ENCODE measurements at places on chromosomes 6 and 20. TPM values are rescaled to one million over a fixed set of nuclear protein-coding genes. Genes with fewer than 3 reads are reported as not detected.
A peak's percentile ranks its signal among the peaks of the same experiment; 100 is the strongest.

Gene C6orf118
- 0.24 TPM for total RNA-seq

Gene MLIP
- 0.19 TPM for total RNA-seq

Gene ITPA
- 46.0 TPM for total RNA-seq

Gene CBLN4
- 0.05 TPM for total RNA-seq

GRCh38 chr6:127939442-127940066 is 38.7 kb upstream of the THEMIS start:
- DNase-seq = no peak

GRCh38 chr6:139146317-139146726 is 11.4 kb downstream of the HECA start:
- no peak for DNase-seq

GRCh38 chr20:20690676-20691476 is 21.6 kb downstream of the RALGAPA2 start:
- DNase-seq = no peak

- DNase-seq = no peak
Observed at GRCh38 chr20:59678951-59679350, 74.6 kb downstream of the PHACTR3 start.

DNA sequence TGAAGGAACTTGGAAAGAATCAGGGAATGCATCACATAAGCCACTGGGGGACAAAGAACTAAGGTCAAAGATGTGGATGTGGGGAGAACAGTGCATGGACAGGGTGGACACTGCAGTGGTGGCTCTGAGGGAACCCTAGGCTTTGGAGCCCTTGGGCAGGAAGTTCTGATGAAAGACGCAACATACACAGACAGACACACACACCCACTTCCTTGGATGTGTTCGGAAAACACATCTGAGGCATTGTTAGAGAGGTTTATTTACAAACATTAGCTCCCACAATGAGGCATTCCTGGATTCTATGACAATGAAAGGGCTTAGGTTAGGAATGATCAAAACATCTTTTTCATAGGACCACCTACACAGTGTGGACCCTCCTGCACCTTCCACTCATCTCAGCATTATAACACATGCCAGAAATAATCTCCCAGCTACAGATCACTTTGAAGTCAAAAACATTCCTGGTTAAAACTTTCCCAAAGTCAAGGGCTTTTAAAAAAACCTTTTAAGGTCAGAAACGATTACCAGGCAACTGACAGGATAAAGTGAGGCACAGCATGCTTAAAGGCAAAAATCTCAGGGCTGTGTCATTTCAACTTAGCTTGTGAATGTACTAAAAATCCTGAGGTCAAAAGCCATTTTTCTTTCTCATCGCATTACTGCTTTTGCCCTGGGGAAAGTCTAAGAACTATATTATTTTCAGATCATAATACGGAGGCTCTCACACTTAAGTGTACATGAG is 6.4 kb upstream of the METTL24 start:
- DNase-seq = no peak

GRCh38 chr6:17001188-17001587 is 100.7 kb upstream of the STMND1 start:
- no peak for DNase-seq

- DNase-seq = no peak
Observed at GRCh38 chr20:21134883-21135493, 9.1 kb downstream of the KIZ start.

GRCh38 chr6:130929036-130929678 is 102.0 kb downstream of the SMLR1 start:
- DNase-seq = no peak

- no peak for DNase-seq
Observed at GRCh38 chr6:138440758-138441357, 36.8 kb downstream of the HEBP2 start.

DNA sequence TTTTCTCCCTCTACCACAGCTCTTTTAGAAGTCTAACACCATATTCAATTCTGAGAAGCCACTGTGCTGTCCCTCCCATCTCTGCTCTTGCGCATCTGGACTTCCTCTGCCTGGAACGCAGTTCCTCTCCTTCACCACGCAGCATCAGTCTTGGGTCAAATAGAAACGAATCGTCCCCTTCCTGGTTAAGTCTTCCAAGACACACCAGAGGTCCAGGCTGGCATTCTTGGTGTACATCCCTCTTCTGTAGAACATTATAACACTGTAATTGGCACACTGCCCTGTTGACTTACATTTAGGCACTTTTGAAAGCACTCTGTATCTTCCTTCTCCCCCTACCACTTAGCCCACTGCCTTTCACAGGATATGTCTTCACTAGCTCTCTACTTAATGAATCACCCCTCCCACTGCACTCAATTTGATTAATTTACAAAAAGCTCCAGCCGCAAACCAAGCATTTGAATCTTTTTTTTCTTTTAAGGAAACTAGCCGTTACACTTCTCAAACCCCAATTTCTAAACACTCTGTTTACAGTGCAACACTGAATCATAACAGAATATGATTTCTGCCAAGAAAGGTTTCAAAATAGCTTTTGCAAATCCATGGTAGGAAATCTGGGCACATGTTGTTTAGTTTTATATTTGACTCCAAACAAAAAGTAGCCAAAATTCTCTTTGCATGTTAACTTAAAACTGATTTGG is 140.8 kb upstream of the CARMIL1 start:
- peak; percentile 88 for DNase-seq
